HCT116 (cell line): ENCODE measurements at places on chromosomes 6 and 20.

DNA sequence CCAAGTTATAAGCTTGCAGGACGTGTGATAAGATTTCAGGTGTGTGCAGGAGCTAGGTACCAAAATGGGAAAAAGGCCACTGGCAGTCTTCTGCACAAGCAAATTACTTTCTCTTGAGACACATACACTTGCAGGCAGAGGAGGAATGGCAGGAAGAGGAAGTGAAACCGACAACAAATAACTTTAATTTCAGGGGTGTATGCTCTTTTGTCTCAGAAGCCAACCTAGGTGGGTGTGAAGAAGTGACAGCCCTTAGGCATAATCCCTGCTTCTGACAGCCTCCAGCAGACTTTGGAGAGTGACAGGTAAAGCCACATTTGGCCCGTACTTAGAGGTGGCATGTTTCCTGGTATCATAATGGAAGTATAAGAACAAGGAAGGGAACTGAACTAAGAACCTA is 118.8 kb upstream of the TRAF3IP2 start:
- no peak for DNase-seq
- no peak overlapping the region for H3K27ac ChIP-seq
- no peak overlapping the region for H3K4me3 ChIP-seq
- H3K4me1 ChIP-seq: no peaks in the 10 kb centered on the region

GRCh38 chr6:144653885-144654505 is 368.9 kb downstream of the UTRN start:
- H3K36me3 ChIP-seq: no peaks in the 10 kb centered on the region
- H3K27ac ChIP-seq: no peak overlapping the region
- DNase-seq: no peak
- no peaks in the 10 kb centered on the region for H3K27me3 ChIP-seq

DNA sequence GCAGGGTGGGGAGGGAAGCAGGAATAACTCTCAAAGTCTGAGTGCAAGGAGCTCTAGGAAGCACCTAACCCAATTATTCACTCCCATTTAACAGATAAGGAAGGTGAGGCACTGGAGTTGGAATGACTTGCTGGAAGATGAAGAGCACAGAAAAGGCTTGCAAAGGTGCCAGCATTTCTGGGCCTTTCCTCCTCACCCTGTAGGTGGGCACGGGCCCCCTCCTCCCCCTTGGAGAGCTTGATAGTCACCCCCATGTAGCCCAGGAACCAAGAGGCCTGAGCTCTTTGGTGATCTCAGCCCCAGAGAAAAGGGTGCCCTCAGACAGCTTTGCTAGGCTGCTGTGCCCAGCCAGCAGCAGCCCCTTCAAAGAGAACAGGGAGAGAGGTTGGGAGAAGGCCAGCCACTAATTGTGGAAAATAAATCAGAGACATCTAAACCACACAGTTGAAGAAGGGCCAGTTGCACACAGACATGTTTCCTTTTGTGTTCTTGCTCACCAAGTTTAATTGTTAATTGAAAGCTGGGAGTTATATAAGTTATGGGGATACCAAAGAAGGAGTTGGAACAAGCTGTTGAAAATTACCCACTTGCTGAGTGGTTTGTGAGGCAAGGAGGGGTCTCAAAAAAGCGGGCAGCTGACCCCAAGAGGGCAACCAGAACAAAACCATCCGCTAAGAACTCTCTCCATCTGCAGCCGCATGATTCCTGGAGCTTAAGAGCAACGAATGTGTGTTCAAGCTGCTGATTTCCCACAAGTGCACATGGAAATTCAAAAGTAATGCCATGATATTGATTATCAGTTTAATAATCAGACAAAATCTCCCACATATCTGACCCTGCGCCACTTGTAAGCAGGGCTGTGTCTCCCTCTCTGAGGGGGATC is 77.0 kb downstream of the MRPL14 start:
- H3K27ac ChIP-seq: no peak overlapping the region
- peaks cover 25% of the 10 kb centered on the region for H3K4me1 ChIP-seq
- no peaks in the 10 kb centered on the region for H3K36me3 ChIP-seq
- no peaks in the 10 kb centered on the region for H3K27me3 ChIP-seq
- no peak overlapping the region for H3K4me3 ChIP-seq

DNA sequence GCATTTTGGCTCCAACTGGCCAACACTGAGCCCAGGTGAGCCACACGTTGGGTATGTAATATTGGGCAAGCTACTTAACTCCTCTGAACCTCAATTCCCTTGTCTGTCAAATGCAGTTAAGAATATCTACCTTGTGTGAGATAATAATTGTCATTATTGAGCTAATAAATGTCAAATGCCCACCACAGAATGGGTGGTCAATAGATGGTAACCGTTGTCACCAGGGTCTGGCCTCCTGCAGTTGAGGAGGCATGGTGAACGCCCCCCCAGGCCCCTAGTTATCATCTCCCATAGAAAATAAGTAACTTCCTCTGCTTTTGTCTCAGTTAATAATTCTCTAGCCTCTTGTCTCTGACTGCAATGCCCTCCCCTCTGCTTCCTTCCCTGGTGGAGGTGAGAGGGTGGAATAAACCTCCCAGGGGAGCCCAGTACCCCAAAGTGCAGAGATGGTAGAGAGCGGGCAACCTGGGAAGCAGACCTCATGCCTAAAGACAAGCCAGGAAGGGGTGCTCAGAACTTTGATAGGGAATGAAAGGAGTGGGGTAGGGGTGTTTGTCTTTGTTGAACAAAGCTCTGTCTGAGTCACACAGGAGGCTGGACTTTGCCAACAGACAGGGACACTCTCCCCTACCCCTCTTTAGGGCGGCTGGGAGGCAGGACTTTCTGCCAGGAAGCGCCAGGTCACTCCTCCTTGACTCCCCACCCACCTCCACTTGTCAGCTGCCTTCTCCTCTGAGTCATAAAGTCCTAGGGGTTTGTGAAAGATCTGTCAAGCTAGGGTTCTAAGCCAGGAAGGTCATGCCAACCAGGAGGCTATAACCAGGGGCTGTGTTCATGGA is 1.3 kb upstream of the UNC5CL start:
- no peak overlapping the region; the same call in 1 of the 2 replicates for H3K4me3 ChIP-seq
- H3K27ac ChIP-seq: no peak overlapping the region
- H3K4me1 ChIP-seq: peaks cover 43% of the 10 kb centered on the region
- no peaks in the 10 kb centered on the region for H3K36me3 ChIP-seq
- H3K27me3 ChIP-seq: no peaks in the 10 kb centered on the region

DNA sequence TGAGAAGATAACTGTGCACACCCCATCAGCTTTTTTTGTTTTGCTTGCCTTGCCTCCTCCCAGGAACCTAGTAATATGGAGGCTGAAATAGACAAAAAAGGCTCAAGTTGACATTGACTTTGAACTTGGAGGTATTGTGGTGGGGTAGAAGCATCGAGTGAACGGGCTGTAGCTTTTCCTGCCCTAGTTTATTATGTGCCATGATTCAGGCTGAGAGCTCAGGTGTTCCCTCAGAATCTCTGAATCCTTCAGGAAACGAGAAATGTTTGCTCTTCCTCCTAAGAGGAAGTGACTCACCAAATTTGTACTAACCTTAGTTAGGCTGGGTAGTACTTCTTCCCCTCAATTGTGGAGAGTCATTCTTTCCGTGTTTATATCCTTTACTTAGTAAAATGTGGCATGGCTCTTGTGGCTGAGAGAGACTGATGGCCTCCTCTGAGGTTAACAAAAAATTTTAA is 98.8 kb downstream of the SASH1 start:
- peak overlapping the region; percentile 81 for H3K27ac ChIP-seq
- H3K4me1 ChIP-seq: peaks cover 18% of the 10 kb centered on the region
- H3K27me3 ChIP-seq: no peaks in the 10 kb centered on the region
- no peak overlapping the region for H3K4me3 ChIP-seq

GRCh38 chr6:157530126-157530525 is 149.1 kb downstream of the ZDHHC14 start:
- H3K27ac ChIP-seq: no peak overlapping the region
- DNase-seq: no peak
- no peaks in the 10 kb centered on the region for H3K27me3 ChIP-seq
- H3K4me3 ChIP-seq: no peak overlapping the region
- H3K4me1 ChIP-seq: peaks cover 28% of the 10 kb centered on the region

GRCh38 chr20:61748376-61748775 is 317.3 kb downstream of the TAF4 start:
- DNase-seq: no peak
- H3K36me3 ChIP-seq: no peaks in the 10 kb centered on the region
- H3K4me3 ChIP-seq: no peak overlapping the region
- H3K27me3 ChIP-seq: peaks cover 14% of the 10 kb centered on the region
- H3K4me1 ChIP-seq: no peaks in the 10 kb centered on the region

- H3K27me3 ChIP-seq: no peaks in the 10 kb centered on the region
- no peak overlapping the region for H3K4me3 ChIP-seq
- H3K36me3 ChIP-seq: no peaks in the 10 kb centered on the region
Observed at GRCh38 chr6:139175389-139175948, 40.6 kb downstream of the HECA start.

DNA sequence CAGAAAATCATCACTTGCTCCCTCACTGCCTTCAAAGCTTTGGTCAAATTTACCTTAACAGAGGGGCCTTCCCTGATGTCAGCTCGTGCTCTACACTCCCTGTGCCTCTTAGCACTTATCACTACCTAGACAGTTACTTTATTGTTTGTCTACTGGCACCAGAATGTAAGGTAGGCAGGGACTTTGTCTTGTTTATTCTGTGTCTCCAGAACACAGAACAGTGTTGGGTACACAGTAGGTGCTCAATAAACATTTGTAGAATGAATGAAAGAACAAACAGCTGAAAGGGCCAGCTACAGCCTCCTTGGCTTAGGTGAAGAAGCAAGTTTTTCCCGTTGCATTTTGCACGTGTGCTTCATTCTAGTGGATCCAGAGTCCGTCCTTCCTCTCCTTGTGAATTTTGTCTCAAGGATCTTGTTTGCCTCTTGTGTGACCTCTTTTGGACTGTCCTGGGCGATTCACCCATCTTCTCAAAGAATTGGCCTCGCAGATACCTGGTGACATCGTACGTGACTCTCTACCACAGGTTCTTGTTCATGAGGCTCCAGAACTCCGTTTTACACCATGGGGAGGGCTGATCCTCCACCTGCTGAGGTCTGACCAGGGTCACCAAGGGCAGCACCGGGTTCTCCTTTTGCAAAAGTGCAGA is 84.2 kb upstream of the ARMC2 start:
- H3K4me3 ChIP-seq: no peak overlapping the region
- DNase-seq: no peak
- H3K27ac ChIP-seq: no peak overlapping the region; the same call in 1 of the 2 replicates
- no peaks in the 10 kb centered on the region for H3K27me3 ChIP-seq

- H3K4me3 ChIP-seq: no peak overlapping the region
- no peak overlapping the region for H3K27ac ChIP-seq
- no peaks in the 10 kb centered on the region for H3K4me1 ChIP-seq
- no peak for DNase-seq
Observed at GRCh38 chr6:35011096-35012041, 122.3 kb downstream of the ANKS1A start.

DNA sequence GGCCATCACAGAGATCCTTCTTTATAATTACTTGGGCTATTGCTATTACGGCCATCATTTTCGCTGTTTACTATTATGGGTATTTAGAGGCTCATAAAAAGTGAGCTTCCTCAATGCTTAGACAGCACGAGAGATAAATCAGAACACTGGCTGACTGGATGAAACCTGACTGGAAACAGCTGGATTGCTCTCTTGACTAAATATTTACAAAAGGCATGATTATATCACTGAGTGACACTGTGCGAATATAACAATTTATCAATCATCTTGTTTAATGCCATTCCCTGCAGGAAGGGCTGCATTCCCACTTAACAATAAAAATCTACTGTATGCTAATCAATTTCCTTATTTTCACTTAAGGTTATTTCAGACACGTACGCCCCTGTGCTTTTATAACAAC is 260.1 kb upstream of the ARID1B start:
- no peaks in the 10 kb centered on the region for H3K36me3 ChIP-seq
- no peak overlapping the region for H3K27ac ChIP-seq
- H3K27me3 ChIP-seq: peaks cover 6% of the 10 kb centered on the region

GRCh38 chr6:83966539-83966938 is 67.0 kb upstream of the MRAP2 start:
- H3K27me3 ChIP-seq: no peaks in the 10 kb centered on the region
- H3K4me3 ChIP-seq: no peak overlapping the region
- no peak overlapping the region for H3K27ac ChIP-seq
- H3K4me1 ChIP-seq: no peaks in the 10 kb centered on the region

GRCh38 chr20:8718279-8718678 is 350.6 kb upstream of the PLCB4 start:
- no peak overlapping the region for H3K27ac ChIP-seq
- no peaks in the 10 kb centered on the region for H3K36me3 ChIP-seq
- no peaks in the 10 kb centered on the region for H3K27me3 ChIP-seq
- H3K4me3 ChIP-seq: no peak overlapping the region

GRCh38 chr6:128240024-128240428 is 280.4 kb downstream of the PTPRK start:
- no peak overlapping the region for H3K27ac ChIP-seq
- H3K4me3 ChIP-seq: no peak overlapping the region
- H3K4me1 ChIP-seq: no peaks in the 10 kb centered on the region
- H3K36me3 ChIP-seq: no peaks in the 10 kb centered on the region

- no peaks in the 10 kb centered on the region for H3K27me3 ChIP-seq
- H3K4me3 ChIP-seq: no peak overlapping the region
- no peak for DNase-seq
Observed at GRCh38 chr6:50936277-50936681, 117.6 kb downstream of the TFAP2B start.

DNA sequence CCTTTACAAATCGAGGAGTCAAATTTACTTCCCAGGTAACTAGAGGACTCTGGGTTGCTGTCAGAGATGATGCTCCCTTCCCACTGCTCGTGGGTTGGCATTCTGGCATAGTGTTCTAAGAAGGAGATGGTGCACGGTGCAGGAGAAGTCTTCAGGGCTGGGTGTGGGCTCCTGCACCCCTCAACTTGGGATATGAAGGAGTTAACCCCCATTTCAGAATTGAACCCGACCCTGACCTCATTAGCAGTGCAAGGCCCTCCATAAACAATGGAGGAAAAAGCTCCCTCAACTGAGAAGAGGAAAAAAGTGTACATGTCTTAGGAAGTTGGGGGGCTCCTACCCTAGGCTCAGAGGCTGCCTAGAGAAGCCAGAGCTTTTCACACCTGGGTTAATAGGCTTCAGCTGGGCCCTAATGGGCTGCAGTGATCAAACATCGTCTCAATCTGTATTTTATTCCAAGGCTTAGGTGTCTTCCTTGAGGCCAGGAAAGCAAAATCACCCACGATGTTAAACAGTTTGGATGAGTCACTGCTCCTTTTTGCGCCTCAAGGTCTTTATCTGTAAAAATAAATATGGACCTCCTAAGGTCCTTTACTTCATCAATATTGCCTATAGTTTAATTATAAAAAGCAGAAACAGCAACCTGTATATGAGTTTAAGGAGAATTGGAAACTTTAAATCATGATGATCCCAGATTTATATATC is 29.4 kb downstream of the TFAP2B start:
- H3K27me3 ChIP-seq: no peaks in the 10 kb centered on the region
- H3K4me3 ChIP-seq: no peak overlapping the region
- no peak overlapping the region for H3K27ac ChIP-seq
- DNase-seq: no peak
- H3K36me3 ChIP-seq: no peaks in the 10 kb centered on the region

DNA sequence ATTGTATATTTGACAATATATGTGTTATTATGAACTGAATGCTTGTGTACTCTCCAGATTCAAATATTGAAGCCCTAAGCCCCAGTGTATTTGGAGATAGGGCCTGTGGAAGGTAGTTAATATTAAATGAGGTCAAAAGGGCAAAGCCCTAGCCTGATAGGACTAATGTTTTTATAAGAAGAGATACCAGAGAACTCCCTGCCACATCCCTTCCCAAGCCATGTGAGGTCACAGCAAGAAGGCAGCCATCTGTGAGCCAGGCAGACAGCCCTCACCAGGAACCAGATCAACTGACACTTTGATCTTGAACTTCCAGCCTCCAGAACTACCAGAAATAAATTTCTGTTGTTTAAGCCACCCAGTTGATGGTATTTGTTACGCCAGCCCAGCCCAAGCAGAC is 36.4 kb upstream of the FBXL4 start:
- H3K4me3 ChIP-seq: no peak overlapping the region
- no peaks in the 10 kb centered on the region for H3K36me3 ChIP-seq
- peaks cover 43% of the 10 kb centered on the region for H3K27me3 ChIP-seq
- H3K27ac ChIP-seq: no peak overlapping the region
- DNase-seq: no peak
